ENCODE measurements at places on chromosomes 13 and 19.
A peak's percentile ranks its signal among the peaks of the same experiment; 100 is the strongest.

DNA sequence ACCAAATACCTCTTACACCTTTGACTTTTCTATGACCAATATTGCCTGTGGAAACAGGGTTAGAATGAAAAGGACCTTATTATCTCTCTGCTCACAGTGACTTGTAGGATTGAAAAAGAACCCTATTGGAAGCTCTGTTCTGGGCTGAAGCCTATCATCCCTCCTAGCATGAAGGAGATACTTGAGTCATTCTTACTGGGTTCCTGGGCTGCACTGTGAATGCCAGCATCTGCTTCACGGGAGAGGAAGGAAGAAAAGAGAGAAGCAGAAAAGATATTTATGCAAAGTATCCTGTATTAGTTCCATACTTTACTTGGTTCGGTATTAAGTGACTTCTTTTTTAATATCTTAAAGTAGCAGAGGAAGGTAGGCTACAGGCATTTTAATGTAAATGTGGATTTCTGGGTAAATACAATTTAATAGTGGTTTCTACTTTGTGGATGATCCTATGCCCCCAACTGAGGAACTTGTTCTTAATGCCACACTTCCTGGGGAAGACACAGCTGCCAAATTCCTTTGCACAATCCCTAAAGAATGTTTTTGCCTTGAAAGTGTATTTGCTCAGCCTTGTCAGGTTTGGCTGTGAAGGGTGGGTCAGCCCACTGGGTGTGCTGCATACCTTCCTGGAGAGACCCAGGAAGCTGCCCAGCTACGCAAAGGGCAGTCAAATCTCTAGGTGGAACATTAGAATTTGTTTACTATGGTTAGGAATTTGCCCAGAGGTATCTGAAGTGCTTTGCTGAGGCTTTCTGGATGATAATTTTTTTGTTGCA is 13.7 kb upstream of the SCEL start:
- DNase-seq: no peak

GRCh38 chr19:41547569-41547968 is 28.4 kb upstream of the CEACAM21 start:
- no peak for DNase-seq

DNA sequence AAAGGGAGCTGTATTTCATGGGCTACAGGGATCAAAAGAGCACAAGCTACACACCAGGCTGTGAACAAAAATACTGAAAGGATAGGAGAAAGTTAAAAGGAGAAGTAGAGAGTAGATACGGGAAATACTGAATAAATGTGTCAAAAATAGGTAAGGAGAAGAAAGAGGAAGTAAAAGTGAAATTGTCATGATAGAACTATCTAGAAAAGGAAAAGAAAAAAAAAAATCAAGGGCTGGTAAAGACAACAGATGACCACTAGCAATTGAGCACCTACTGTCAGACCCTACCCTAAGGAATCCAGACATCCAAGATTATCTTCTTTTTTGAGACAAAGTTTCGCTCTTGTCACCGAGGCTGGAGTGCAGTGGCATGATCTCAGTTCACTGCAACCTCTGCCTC is 4.8 kb downstream of the RUBCNL start:
- DNase-seq: no peak

- DNase-seq: peak; percentile 9
These were observed 68.2 kb downstream of the ESD start for GRCh38 chr13:46728777-46729176.

All from CD4-positive, alpha-beta T cell treated with Interleukin-12 subunit alpha and Interleukin-12 subunit beta, for 1 hour (primary cell).